Activated naive CD4-positive, alpha-beta T cell treated with Interleukin-2 at 50 U/mL for 16 hours (primary cell): ENCODE measurements at places on chromosomes 1 and 21.

GRCh38 chr1:205355075-205355453, 1.7 kb downstream of the KLHDC8A start:
- DNase-seq, result no peak

GRCh38 chr1:22111620-22112019, 31.3 kb downstream of the WNT4 start:
- DNase-seq, result no peak

- no peak for DNase-seq
These were observed 27.8 kb downstream of the OSBPL9 start for GRCh38 chr1:51644533-51645197.

DNA sequence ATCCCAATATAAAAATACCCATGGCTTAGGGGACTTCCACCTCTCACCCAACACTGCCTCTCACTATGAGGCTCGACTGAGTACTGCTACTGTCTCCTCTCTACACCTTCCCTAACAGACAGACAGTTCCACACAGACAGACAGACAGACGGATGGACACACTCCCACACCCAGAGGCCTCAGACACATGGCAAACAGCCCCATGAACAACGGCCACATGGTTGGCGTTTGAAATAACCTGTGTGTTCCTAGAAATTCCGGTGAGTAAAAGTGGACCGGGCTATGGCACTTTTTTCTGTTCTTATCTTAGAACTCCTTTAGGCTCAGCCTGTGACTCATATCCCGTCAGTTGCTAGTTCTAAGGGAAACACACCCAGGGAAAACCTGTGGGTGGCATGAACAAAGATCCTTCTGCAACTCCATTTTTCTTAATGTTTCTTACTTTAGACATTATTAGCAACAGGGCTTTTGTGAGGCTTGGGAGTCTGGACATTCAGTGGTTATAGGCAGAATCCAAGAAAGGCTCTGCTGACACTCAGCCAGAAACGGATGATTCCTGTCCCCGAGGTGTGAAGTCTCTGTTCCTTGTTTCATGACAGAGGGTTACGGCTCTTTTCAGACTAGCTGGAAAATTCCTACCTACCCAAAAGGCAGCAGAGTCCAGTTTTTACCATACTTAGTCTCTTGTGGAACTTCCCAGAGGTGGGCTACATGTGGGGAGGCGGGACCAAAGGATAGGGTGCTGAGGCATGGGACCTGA, 90.5 kb upstream of the TLR5 start:
- DNase-seq, result peak; percentile 18

DNA sequence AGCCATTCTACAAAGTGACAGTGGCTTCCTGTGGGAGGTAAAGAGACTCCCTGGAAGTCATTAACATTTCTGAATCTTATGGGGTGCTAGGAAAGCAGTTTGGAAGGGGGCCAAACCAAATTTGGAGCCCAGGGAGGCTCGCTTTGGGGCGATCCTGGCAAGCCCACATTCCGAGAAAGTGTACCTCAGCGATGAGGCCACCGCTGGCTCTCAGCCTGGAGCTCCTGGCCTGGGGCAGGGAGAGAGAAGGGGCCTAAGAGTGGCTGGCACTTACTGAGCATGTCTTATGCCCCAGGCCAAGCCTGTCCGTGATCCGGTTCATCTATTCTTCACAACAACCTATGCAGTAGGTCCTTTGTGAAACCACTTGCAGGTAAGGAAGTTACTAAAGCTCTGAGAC, 98.8 kb downstream of the CCDC185 start:
- no peak for DNase-seq
